ENCODE measurements at places on chromosomes 5 and 9.

DNA sequence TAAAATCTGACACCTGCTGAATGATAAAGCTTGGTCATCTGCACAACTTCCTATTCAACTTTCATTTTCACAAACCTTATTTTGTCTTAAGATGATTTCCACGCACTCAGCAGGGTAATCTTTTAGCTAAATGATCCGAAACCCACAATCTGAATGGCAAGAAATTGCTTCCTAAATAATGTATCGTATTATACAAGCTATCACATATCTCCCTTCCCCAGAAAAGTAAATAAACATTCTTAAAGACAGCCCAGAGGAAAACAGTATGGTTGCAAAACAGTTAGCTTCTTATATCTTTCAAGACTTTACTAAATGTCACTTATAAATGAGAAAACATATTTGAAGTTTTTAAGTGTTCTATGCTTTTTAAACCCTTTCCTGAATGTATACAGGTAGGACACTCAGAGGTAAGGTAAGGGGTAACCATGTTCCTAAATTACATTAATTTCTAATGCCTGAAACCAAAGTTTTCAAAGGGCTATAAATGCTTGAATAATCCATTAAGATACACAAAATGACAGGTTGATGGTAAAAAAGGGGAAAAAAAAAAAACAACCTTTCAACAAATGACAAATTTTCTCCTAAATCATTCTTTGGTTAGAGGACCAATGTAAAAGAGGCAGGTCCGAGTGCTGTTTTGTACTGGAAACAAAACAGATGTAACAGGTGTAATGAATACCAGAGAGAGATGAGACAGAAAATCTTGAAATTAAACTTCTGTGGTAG is 36.3 kb downstream of the ELAVL2 start:
- no peak for DNase-seq

DNA sequence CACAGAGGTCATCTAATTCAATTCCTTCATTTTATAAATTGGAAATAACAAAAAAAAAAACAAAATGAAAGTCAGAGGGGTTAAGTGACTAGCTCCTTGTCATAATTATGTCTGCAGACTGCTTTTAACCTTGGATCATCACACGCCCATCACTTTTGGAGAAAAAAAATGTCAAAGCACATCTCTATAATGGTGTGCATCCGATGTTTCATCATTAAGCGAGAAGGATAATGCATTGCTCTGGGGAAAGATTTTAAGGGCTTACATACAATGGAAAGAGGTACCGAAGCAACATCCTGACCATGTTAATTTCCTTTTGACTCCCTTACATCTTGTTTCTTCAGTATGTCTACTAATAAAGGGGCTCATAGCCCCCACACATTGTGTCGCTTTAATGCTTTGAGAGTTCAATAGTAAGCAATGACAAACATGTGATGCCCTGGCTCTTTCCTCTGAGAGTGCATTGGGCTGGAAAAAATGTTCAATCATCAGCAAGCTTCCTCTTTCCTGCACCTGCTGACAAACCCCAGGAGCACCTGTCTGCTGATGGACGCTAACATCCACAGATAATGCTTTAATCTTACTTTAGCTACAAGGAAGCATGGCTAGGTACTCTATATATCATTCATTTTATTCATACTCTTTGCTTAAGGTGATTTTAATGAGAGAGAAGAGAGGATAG is 242.2 kb downstream of the SMARCA2 start:
- DNase-seq: no peak

DNA sequence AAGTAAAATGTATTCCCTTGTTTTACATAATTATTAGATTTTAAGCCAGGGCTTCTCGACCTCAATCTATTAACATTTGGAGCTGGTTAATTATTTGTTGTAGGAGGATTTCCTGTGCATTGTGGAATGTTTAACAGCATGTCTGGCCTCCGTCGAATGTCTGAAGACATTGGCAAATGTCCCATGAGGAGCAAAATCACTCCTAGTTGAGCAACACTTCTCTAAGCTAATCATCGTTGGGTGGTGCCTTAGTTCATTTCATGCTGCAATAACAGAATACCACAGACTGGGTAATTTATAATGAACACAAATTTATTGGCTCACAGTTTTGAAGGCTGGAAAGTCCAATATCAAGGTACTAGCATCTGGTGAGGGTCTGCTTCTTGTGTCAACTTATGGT is 13.4 kb upstream of the VPS13A start:
- DNase-seq: no peak

DNA sequence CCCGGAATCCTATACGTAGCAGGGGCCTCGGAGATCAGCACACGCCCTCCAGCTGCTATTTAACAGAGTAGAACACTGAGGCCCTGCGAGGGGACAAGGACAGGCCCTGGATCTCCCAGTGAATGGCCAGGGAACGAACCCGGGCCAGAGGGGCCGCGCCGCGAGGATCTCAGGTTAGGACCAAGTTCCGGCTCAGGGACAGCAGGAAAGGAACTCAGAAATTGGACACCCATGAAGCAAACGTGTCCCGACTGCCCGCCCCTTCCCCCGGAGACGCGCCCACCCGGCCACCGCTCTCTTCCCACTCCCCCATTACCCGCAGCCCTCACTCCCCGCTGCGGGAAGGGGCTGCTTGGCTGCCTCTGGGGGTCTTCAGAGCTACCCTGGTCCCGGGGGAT is 1.0 kb upstream of the FOXE1 start:
- DNase-seq: no peak

- no peak for DNase-seq
Measured at GRCh38 chr9:93264338-93265125, 80.6 kb downstream of the WNK2 start.

GRCh38 chr9:5549658-5550650 is 39.6 kb downstream of the PDCD1LG2 start:
- no peak for DNase-seq

Data from GM12865 (cell line).